Left ventricle myocardium superior (tissue), 1 donor: ENCODE measurements at places on chromosomes 7 and 10. TPM values are rescaled to one million over a fixed set of nuclear protein-coding genes. Genes with fewer than 3 reads are reported as not detected.

Gene CUBN
- total RNA-seq = 0.77 TPM

Gene TAF5
- 2.8 TPM for total RNA-seq

Gene SLC12A9
- total RNA-seq = 9.0 TPM

Gene LRRN3
- 10.6 TPM for total RNA-seq

Gene MMP21
- total RNA-seq = not detected

Gene CHRM2
- total RNA-seq = 89.0 TPM

Gene C10orf95
- total RNA-seq = not detected

Gene SCART1
- 0.45 TPM for total RNA-seq

Gene ACTL6B
- total RNA-seq = not detected
